ENCODE measurements at places on chromosomes 5 and 9. TPM values are rescaled to one million over a fixed set of nuclear protein-coding genes. Genes with fewer than 3 reads are reported as not detected.
A peak's percentile ranks its signal among the peaks of the same experiment; 100 is the strongest.

GRCh38 chr5:38463634-38464521 lies 92.6 kb downstream of the LIFR start:
- DNase-seq = no peak

Gene PCDHA9
- total RNA-seq = 2.0 TPM

GRCh38 chr9:97774673-97775072 lies 77.5 kb upstream of the XPA start:
- no peak for DNase-seq

DNA sequence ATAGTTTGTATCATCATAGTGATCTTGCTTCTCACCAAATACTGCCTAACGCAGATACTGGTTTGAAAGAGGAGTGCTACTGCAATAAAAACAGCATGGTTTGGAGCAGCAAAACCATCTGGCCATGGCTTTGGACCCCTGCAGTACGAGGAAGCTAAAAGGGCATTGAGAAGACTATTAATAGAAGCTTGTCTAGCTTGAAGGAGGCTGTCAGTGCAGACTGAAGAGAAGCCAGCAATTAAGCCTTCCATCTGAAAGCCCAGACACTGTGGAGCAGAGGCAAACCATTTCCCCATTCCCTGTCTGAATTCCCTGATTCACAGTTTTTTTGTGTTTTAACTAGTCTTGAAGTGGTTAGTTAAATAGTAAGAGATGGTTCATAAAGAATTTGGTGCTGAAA lies 281.6 kb downstream of the PTPRD start:
- DNase-seq = no peak

GRCh38 chr5:140182803-140183367 lies 7.9 kb downstream of the CYSTM1 start:
- DNase-seq = peak; percentile 58

DNA sequence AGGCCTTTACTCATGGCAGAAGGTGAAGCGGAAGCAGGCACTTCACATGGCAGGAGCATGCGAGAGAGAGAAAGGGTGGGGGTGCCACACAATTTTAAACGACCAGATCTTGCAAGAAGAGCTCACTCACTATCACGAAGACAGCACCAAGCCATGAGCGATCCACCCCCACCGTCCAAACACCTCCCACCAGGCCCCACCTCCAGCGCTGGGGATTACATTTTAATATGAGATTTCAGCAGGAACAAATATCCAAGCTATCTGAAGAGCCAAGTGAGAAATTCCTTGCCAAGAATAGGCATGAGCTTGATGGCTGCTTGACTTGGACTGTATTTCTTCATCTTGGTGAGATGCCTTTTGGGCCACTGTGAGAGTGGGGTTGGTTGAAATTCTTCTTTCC lies 88.0 kb downstream of the PDZD2 start:
- DNase-seq = no peak

- peak; percentile 32 for DNase-seq
Observed at GRCh38 chr5:119022017-119022745, 33.8 kb upstream of the DTWD2 start.

GRCh38 chr9:82334286-82334685 lies 345.7 kb downstream of the SPATA31D1 start:
- no peak for DNase-seq

Gene SLC34A3
- total RNA-seq = not detected

- DNase-seq = no peak
Observed at GRCh38 chr5:96070622-96071225, 109.1 kb upstream of the ELL2 start.

GRCh38 chr9:35515766-35516165 lies 25.9 kb downstream of the RUSC2 start:
- DNase-seq = no peak

DNA sequence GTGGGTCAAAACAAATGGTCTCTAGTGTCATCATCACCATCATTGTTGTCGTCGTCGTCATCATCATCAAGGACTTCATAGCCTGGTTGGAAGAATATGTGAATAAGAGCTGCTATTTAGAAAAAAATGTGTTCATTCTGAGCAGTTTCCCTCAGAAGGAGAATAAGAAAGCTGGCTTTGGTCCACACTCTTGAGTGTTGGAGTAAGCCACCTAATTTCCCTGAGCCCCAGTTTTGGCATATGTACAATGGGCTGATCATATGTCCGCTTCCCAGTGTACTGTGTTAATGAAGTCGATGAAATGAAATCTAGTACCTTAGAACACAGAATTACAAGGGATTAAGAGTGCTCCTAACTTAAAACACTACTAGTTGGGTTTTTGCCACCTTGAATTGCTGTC lies 545.5 kb downstream of the CCDC171 start:
- DNase-seq = no peak

Gene CER1
- not detected for total RNA-seq

DNA sequence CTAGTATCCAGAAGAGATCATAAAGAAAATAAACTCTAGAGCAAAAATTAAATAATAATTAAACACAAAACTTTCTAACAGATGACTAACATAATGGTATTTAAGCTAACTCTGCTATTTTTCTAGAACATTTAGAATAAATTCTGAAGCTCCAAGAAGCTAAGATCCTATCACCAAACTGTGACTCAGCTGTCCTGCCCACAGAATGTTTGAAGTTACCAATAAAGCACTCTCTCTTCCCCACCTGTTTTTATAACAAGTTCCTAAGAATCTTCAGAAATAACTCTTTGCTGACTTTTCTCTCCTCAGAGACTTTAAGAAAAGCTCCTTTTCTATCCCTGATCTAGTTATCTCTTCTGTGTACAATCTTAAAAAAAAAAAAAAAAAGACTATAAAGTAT lies 6.0 kb upstream of the EFNA5 start:
- DNase-seq = no peak

Gene PCDHGC5
- total RNA-seq = 1.3 TPM

DNA sequence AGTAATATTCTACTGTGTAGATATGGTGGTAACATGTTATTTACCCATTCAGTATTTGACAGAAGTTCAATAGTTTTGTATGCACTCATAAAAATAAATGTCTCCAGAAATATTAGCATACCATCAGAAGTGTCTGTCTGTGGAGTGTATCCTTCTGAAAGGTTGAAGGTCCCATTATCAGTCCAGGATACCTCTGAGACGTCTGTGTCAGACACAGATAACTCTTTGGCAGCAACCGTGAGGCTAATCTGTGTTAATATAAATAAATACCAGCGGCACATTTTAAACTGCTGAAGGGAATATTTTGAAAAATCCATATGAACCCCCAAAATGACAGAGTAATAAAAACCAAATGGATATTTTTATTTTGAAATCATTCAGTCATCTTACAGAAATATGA lies 11.9 kb upstream of the ZNF622 start:
- DNase-seq = no peak

Gene PCDHGA1
- 1.0 TPM for total RNA-seq

GRCh38 chr5:73182307-73182706 lies 9.3 kb downstream of the TMEM174 start:
- DNase-seq = no peak

Gene CCNI2
- not detected for total RNA-seq

- DNase-seq = no peak
Observed at GRCh38 chr5:456351-457194, 13.6 kb downstream of the EXOC3 start.

DNA sequence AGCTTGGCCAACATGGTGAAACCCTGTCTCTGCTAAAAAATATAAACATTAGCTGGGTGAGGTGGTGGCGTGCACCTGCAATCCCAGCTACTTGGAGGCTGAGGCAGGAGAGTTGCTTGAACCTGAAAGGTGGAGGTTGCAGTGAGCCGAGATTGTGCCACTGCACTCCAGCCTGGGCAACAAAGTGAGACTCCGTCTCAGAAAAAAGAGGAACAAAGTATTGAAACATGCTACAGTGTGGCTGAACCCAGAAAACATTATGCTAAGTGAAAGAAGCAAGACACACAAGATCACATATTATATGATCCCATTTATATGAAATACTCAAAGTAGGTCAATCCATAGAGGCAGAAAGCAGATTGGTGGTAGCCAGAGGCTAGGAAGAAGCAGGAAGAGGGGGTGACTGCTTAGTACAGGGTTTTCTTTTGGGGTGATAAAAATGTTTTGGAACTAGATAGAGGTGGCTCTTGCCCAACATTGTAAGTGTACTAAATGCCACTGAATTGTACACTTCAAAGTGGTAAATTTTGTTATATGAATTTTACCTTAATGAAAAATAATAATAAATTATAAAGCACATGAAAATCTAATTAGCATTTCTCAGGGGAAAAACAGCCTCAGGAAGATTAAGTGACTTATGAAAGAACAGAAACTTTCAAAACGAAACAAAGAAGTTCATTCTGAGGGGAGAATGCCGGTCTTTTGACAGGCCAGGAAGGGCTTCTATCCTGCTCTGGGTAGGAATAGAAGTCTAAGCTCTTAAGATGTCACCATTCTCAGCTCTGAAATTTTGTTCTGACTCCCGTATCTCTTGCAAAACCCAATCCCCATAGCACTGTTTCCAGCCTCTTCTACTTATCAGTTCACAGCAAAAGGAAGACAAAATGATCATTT lies 161.1 kb upstream of the TBCA start:
- DNase-seq = no peak

- no peak for DNase-seq
Observed at GRCh38 chr5:158765407-158765806, 334.3 kb downstream of the EBF1 start.

GRCh38 chr5:39266442-39266841 lies 47.1 kb upstream of the FYB1 start:
- no peak for DNase-seq

DNA sequence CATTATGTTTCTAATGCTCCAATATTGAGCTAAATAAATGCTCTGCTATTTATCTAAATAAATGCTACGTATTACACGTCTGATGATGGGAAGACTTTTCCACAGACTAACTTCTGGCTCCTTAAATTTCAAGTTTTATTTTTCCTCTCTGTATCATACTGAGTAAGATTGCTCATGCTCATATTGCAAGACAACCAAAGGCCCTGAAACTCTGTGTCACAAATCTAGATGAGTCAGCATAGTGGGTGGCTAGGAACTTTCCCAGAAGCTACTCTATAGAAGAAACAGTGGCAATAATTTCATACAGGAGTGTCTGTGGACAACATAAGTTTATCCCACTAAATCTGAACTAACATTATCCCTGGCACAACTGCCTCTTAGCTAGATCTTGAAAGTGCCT lies 53.0 kb upstream of the RFX3 start:
- no peak for DNase-seq

Gene SLC2A6
- 2.3 TPM for total RNA-seq

DNA sequence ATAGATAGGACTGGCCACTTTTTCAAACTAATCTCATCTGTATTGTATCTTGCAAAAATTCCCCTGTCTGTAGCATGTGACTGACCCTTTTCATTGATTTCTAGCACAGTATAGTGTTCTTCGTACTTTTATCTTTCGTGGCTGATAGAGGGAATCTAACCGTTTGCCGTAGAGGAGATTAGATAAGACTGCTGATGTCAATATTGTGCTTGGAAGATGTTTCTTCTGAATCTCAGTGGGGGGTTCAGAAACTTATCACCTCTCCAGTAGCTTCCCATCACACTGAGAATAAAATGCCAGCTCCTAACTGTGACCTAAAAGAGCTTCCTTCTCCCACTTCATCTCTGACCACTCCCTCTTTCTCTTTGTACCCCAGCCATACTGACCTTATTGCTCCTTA lies 25.4 kb upstream of the ALDOB start:
- DNase-seq = no peak

- no peak for DNase-seq
Observed at GRCh38 chr5:58493141-58493540, 1.9 kb downstream of the GAPT start.

Gene OTULINL
- 4.9 TPM for total RNA-seq

- peak; percentile 39 for DNase-seq
Observed at GRCh38 chr9:114159691-114160090, 4.4 kb downstream of the COL27A1 start.

GRCh38 chr5:131323378-131323777 lies 59.5 kb downstream of the CDC42SE2 start:
- DNase-seq = no peak

- no peak for DNase-seq
Observed at GRCh38 chr5:95808686-95809413, 13.7 kb downstream of the GLRX start.

DNA sequence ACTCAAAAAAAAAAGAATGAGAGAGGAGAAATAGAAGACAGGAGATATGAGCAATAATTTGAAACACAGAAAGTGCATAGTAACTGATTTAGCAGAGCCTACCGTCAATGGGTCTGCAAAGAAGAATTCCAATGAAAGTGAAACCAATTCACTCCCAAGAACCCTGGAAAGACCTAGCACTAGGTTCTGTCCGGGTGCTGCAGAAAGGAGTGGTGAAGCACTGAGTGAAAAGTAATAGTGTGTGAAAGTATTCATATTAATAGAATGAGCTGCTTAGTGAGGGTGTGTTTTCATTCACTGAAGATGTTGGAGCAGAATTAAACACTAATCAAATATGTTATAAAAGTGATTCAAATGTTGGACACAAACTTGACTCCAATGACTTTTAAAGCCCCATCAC lies 51.3 kb upstream of the SLC30A5 start:
- DNase-seq = no peak

GRCh38 chr5:112276991-112277390 lies 142.1 kb downstream of the EPB41L4A start:
- peak; percentile 24 for DNase-seq

GRCh38 chr5:1510151-1510561 lies 13.6 kb downstream of the LPCAT1 start:
- no peak for DNase-seq

DNA sequence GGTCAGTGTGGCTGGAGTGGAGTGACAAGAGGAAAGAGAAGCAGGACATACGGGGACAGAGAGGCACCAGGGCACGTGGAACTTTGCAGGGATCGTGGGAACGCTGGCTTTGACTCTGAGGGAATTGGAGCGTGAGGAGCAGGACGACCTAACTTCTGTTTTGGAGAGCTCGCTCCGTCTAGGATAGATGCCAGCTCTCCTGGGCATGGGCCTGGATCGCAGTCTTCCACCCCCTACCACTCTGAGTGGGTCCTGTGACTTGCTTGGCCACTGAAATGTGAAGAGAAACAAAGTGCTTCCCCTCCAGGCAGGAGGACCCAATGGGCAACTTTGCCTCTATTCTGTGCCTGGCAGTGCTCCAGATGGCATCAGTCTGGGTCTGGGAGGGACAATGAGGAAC lies 8.7 kb upstream of the SH3PXD2B start:
- no peak for DNase-seq

DNA sequence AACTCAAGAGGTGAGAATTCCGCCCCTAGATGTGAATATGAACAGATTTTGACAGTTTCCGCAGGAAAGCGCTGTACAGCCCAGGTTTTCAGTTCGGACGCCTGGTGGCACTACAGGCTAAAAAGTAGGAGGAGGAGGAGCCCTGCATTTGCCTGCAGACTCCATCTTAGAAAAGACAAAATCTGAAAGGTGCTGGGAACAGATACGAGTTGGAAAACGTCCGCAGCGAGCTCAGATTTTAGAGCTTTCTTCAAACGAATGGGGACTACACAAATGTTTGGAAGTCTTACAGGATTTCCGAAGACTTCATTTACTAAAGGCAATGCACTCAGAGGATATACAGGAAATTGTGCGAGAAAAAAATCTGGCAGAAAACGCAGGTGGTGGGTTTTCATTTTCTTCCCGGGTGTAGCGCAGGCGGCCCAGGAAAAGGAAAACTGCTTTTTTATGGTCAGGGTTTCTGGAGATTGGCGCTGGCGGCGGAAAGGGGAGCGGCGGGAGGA lies 9.9 kb upstream of the PCDHB2 start:
- peak; percentile 67 for DNase-seq

GRCh38 chr5:3780907-3781306 lies 185.3 kb downstream of the IRX1 start:
- no peak for DNase-seq

Gene LVRN
- total RNA-seq = 0.53 TPM
